Chondrocyte (in vitro differentiated cells): ENCODE measurements at places on chromosomes 12 and 14. TPM values are rescaled to one million over a fixed set of nuclear protein-coding genes. Genes with fewer than 3 reads are reported as not detected.
A peak's percentile ranks its signal among the peaks of the same experiment; 100 is the strongest.

Gene SERPINA12
- not detected in 3 replicates for total RNA-seq

DNA sequence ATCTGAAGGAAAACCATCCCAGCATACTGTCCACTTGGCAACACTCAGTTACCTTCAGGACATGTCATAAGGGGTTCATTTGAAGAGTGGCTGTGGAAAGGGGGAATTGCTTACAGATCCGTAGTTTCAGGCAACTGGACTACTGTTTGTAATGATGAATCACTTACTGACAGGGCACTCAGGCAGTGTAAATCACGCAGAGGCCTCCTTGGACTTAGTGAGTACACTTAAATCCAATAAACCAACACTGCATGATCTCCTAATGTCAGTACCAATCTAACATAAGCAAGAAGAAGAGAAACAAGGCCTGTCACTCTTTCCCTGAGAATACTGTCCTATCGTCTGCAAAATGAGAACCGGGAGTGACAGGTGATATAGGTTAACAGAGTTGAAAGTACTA, 104.8 kb downstream of the TRAFD1 start:
- no peak overlapping the region for H3K27ac ChIP-seq
- H3K4me1 ChIP-seq, result no peaks in the 10 kb centered on the region
- DNase-seq, result no peak
- H3K27me3 ChIP-seq, result no peaks in the 10 kb centered on the region

Gene CABP1
- not detected in 3 replicates for total RNA-seq

- H3K36me3 ChIP-seq, result no peaks in the 10 kb centered on the region
- no peaks in the 10 kb centered on the region for H3K27me3 ChIP-seq
- peaks cover 16% of the 10 kb centered on the region for H3K4me1 ChIP-seq
- H3K27ac ChIP-seq, result no peak overlapping the region
- DNase-seq, result no peak
- peak overlapping the region; percentile 72 for H3K4me3 ChIP-seq
These were observed 572 bp upstream of the ACSS3 start for GRCh38 chr12:81077329-81077685.

Gene PPP2R5C
- total RNA-seq, result 95.0 to 111 TPM (median 98.1 TPM) in 3 replicates

Gene FAM186B
- total RNA-seq, result 0.27 to 0.51 TPM (median 0.46 TPM) in 3 replicates

DNA sequence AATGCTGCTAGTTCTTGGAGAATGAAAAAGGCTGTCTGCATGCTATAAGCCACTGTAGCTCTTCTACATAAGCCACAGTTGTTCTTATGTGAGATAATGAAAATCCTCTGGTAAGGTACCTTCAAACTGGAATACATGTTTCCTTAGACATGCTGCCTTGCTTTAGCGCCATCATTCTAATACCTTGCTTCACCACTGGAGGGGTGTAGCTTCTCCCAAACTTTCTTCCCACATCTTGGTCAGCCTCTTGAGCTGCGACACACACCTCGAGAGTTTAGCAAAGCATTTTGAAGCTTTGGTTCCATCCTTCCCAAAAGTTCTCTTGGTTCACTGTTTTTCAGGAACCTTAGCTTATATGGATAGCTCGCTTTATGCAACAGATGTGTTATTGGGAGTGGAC, 69.5 kb downstream of the NKX2-1 start:
- H3K4me3 ChIP-seq, result no peak overlapping the region
- no peak for DNase-seq
- no peaks in the 10 kb centered on the region for H3K36me3 ChIP-seq
- no peaks in the 10 kb centered on the region for H3K4me1 ChIP-seq

Gene CIDEB
- not detected in 3 replicates for total RNA-seq

DNA sequence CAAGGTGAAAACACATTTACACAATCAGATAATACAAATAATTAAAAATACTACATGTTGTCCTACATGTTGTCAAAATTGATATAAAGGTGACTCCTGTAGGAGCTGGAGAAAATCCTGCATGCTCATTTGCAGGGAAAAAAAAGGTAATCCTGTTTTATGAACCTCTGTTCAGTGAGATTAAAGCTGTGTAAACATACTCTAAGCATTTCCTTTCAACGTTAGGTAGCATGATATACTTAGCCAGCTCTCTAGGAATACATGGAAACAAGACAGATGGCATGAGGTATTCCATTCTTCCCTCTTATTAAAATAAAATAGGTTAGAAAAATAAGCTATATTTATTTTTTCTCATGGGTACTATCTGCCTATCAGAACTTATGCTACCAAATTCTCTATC, 635.7 kb upstream of the FLRT2 start:
- no peaks in the 10 kb centered on the region for H3K36me3 ChIP-seq
- H3K4me3 ChIP-seq, result no peak overlapping the region
- H3K27ac ChIP-seq, result no peak overlapping the region
- no peak for DNase-seq
- no peaks in the 10 kb centered on the region for H3K27me3 ChIP-seq

GRCh38 chr14:89184952-89185351, 232.1 kb downstream of the FOXN3 start:
- peaks cover 23% of the 10 kb centered on the region for H3K36me3 ChIP-seq
- no peaks in the 10 kb centered on the region for H3K27me3 ChIP-seq
- no peak for DNase-seq
- H3K4me1 ChIP-seq, result peaks cover 29% of the 10 kb centered on the region
- H3K4me3 ChIP-seq, result no peak overlapping the region

Gene GSC
- total RNA-seq, result not detected in 3 replicates

GRCh38 chr14:35835208-35835982, 9.3 kb downstream of the BRMS1L start:
- peaks cover 39% of the 10 kb centered on the region for H3K36me3 ChIP-seq
- no peak for DNase-seq
- H3K4me1 ChIP-seq, result no peaks in the 10 kb centered on the region
- H3K27me3 ChIP-seq, result no peaks in the 10 kb centered on the region

DNA sequence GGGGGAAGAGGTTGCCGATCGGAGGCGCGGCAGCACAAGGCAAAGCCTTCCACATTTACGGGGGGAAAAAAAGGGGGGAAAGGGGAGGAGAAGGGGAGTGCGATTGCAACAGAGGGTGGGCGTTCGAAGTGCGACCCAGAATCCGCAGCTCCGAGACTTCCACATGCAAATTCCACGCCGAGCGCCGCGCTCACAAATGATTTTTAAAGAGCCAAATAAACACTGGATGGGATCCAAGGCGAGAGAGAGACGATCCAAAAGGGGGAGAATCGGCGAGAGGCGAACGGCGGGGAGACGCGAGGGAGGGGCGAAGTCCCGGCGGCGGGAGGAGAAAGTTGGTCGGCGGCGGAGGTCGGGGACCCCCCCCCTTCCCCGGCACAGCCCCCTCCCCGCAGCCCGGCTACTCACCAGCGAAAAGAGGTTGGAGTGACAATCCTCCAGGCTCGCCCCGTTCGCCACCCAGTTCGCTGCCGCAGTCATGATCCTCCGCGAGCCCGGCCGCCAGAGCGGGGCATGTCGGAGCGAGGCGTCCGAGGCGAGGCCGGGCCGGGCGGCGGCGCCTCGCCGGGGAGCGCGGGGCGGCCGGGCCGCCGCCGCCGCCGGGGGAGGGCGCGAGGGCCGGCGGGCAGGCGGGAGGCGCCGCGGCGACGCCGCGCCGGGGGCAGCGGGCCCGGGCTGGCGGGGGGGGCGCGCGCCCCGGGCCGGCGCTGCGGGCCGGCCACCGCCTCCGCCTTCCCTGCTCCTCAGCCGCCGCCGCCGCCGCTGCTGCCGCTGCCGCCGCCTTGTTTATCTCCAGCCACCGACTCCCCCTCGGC, 634 bp downstream of the MED13L start:
- H3K4me1 ChIP-seq, result peaks cover 48% of the 10 kb centered on the region
- no peaks in the 10 kb centered on the region for H3K27me3 ChIP-seq
- H3K36me3 ChIP-seq, result no peaks in the 10 kb centered on the region
- peak overlapping the region; percentile 96 for H3K4me3 ChIP-seq

DNA sequence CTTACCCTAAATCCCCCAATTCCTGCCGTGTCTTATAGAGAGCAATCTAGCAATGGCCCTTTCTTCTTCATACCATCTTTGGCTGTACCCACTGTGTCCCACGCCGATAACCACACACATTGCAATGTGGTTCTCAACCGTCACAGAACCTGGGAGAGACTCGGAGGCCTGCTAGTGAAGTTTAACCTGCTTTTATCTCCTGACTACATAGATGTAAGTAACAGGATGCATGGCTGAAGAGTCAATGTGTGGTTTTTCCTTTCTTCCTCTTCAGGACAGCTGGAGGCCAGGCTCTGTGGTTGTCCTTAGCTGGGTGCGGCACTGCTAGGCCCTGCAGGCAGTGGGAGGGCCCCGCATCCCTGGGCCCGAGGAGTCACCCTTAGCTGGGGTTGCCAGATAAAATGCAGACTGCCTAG, 51.3 kb downstream of the ZNF664 start:
- H3K27ac ChIP-seq, result peak overlapping the region; percentile 85
- no peak overlapping the region for H3K4me3 ChIP-seq
- H3K36me3 ChIP-seq, result no peaks in the 10 kb centered on the region

DNA sequence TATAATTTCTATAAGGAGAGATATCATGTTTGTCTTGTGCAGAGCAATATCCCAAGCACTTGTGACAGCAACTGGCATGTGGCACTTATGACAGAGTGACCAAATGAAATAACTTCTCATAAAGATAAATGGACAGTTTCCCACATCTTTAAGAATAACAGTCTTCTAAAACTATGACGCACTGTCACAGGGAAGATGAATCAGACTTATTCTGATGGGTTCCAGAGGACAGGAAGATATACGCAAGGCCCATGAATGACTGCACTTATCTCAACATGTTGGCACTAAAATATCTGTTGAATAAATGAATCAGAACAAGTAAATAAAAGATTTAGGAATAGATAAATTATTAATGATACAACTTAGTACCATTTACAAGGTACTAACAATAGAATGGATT, 465.8 kb upstream of the SYT1 start:
- H3K4me1 ChIP-seq, result peaks cover 13% of the 10 kb centered on the region
- no peak overlapping the region for H3K27ac ChIP-seq
- H3K36me3 ChIP-seq, result no peaks in the 10 kb centered on the region
- no peak for DNase-seq
- no peak overlapping the region for H3K4me3 ChIP-seq

DNA sequence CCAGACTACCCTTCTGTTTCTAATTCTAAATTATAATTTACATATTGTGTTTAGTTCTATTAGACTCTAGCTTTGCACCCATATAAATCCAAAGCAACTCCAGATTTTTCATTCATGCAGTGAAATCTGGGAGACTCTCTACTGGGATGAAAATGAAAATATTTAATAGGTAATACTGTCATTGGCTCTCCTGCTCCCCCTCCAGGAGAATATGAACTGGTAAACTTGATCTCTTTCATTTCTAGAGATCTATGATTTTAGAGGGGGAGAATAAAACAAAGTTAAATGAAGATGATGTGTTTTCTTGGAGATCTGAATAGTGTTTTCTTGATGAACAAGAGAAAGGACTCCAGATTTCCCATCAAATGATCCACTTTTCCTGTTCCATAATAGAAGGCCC, 104.3 kb upstream of the TMCC3 start:
- H3K36me3 ChIP-seq, result peaks cover 1% of the 10 kb centered on the region
- H3K27ac ChIP-seq, result no peak overlapping the region
- H3K27me3 ChIP-seq, result peaks cover 24% of the 10 kb centered on the region
- no peaks in the 10 kb centered on the region for H3K4me1 ChIP-seq

- no peak overlapping the region for H3K27ac ChIP-seq
- no peak overlapping the region for H3K4me3 ChIP-seq
- H3K27me3 ChIP-seq, result peaks cover 15% of the 10 kb centered on the region
- no peaks in the 10 kb centered on the region for H3K4me1 ChIP-seq
- no peak for DNase-seq
- H3K36me3 ChIP-seq, result no peaks in the 10 kb centered on the region
These were observed 262.6 kb downstream of the PCNX1 start for GRCh38 chr14:71169861-71170260.

DNA sequence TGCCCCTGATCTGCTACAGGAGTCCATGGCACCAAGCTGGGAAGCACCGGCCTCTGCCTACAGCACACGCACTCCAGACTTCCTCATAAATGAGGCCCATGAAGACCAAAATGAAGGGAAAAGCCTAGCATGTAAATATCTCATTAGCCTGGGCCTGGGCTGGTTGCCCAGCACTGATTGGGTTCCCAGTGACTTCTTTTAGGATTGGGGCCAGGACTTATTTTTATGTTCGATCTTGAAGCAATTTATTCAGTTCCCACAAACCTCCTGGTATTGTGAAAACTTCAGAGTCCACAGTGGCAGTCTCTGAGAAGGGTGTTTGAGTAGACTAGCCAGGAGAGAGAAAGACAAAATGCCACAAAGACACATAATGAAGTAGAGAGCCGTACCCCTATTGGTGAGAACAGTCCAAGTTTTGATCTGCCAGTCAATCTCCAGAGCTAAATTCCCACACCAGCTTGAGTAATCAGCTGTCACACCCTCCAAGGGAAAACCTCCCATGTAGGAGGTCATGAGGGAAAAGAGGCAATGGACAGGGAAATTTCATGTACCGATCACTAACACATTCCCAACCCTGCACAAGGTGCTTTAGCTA, 78.2 kb downstream of the PHLDA1 start:
- H3K4me1 ChIP-seq, result peaks cover 14% of the 10 kb centered on the region
- no peaks in the 10 kb centered on the region for H3K36me3 ChIP-seq
- H3K4me3 ChIP-seq, result no peak overlapping the region
- peak overlapping the region; percentile 50 for H3K27ac ChIP-seq
- H3K27me3 ChIP-seq, result peaks cover 4% of the 10 kb centered on the region

Gene RAB15
- total RNA-seq, result 60.9 to 98.4 TPM (median 92.3 TPM) in 3 replicates

- no peaks in the 10 kb centered on the region for H3K27me3 ChIP-seq
- H3K27ac ChIP-seq, result no peak overlapping the region
- DNase-seq, result no peak
- no peaks in the 10 kb centered on the region for H3K36me3 ChIP-seq
- no peak overlapping the region for H3K4me3 ChIP-seq
These were observed 127.6 kb downstream of the GXYLT1 start for GRCh38 chr12:42017051-42017450.

DNA sequence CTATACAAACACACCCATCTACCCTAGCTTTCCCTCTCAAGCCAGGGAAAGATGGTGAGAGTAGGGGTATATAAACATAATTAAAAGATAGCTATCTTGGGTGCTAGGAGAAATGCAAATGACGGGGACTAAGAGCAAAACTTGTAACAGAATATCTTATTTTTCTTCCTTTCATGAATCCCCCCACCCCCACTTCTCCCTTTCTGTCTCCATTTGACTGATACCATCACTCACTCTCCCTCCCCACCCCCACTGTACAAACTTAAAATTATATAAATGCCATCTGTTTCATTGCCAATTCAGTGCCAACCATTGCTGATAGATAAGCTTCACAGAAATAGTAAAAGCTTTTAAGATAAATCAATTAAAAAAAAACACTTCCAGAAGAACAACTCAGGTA, 268.6 kb downstream of the SLC6A15 start:
- no peak overlapping the region for H3K27ac ChIP-seq
- no peaks in the 10 kb centered on the region for H3K36me3 ChIP-seq
- DNase-seq, result no peak
- peaks cover under 1% of the 10 kb centered on the region for H3K4me1 ChIP-seq

GRCh38 chr14:89214221-89214965, 202.6 kb downstream of the FOXN3 start:
- peaks cover 28% of the 10 kb centered on the region for H3K4me1 ChIP-seq
- DNase-seq, result no peak
- H3K36me3 ChIP-seq, result peaks cover 10% of the 10 kb centered on the region
- H3K27ac ChIP-seq, result no peak overlapping the region
- H3K4me3 ChIP-seq, result no peak overlapping the region

Gene NOVA1
- 0.97 to 5.4 TPM (median 1.1 TPM) in 3 replicates for total RNA-seq

Gene PIANP
- 3.2 to 9.3 TPM (median 4.4 TPM) in 3 replicates for total RNA-seq

Gene SLC38A2
- 580 to 614 TPM (median 596 TPM) in 3 replicates for total RNA-seq
